Retina (tissue), 1 donor: ENCODE measurements at places on chromosomes 12 and 14.

DNA sequence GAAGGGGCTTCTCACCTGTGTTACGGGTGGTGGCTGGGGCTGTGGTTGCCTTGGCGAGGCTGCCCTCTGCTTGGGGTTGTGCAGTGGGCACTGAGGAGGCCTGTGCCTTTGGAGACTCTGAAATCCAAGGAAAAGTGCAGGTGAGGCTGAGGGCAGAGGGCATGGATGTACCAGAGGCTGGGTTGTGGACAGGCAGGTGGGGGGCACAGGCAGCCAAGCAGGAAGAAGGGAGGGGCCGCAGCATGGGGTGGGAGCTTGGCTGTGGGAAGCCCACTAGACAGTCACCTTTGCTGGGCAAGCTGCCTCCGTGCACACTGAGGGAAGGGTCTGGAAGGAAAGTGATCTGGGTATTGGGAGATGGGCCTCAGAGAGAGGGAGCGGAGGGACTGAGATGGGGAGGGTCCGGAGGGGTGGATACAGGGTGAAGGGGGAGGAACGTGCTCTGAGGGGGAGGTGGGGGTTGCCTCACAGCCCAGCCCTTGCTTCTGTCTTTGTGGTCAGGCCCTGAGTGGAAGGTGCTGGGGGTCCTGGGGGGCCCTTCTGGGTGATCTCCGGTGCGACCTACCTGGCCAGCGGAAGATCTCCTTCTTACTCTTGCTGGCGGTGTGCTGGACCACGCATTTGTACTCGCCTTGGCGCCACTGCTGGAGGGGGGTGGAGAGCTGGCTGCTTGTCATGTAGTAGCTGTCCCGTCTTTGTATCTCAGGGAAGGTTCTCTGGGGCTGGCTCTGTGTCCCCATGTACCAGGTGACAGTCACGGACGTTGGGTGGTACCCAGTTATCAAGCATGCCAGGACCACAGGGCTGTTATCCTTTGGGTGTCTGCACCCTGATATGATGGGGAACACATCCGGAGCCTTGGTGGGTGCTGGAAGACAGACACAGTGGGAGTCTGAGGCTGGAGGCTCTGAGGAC lies 318.7 kb downstream of the TMEM121 start:
- no peak for DNase-seq

DNA sequence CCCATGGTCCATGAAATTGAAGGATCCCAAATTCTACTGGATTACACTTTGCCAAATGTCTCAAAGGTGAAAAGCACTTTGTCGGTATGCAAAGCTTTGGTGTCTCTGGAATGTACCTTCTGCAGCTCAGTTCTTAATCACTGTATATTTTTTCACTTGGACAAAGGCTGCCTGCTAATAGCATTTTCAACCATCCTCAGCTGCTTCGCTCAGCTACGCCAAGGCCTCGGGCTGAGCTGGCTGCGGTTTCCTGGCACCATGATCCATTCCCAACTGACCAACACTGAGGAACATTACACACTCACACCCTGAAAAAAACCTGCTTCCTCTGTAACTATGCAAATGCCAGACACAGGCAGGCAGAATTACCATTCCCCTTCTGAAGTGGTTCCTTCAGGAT lies 335.2 kb downstream of the DPF3 start:
- DNase-seq: no peak

- DNase-seq: no peak
These were observed 80.0 kb downstream of the EP400 start for GRCh38 chr12:132029503-132030300.

- peak; percentile 55 for DNase-seq
These were observed 275.9 kb downstream of the FBXL14 start for GRCh38 chr12:1318327-1319031.

DNA sequence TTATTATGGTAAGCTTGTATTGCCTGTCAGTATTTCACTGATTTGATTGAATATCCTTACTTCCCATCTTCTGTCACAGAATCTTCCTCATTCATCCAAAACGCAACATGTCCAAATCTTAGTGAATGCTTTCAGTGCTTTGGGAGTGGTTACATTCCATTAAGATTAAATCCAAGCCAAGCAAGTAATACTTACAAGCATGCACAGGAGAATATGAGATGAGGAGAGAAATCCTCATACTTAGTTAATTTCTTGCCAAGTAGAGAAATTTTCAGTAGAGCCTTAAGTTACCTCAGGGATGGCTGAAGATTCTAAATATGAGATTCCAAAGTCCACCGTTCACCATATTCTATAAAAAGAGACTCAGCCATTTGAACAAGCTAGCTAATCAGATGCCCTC lies 316.0 kb downstream of the RAD51B start:
- no peak for DNase-seq

DNA sequence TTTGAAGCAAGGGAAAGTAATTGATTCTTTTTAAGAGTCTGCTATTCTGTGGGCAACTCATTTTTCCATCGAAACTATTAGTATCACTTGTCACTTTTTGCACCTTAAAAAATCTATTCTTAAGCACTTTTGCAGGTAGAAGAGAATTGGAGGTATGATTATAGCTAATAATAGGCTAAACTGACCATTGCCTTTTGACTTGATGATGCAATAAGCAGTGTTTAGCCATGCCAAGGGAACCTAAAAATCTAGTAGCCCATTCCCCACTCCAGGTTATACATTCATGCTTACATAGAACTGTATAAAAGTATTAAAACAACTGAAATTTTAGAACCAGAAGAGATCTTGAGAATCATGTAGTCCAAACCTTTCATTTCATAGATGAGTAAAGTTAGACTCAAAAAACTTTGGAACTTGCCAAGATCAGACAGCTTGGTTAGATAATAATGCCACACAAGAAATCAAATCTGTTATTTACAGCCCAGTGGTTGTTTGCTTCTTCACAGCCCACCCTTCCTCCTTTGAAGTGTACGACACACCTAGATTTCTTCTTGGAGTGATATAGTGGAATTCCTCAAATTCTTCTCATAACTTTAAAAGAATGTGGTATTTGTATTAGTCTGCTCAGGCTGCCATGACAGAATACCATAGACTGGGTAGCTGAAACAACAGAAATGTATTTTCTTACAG lies 21.7 kb upstream of the GARIN2 start:
- no peak for DNase-seq

DNA sequence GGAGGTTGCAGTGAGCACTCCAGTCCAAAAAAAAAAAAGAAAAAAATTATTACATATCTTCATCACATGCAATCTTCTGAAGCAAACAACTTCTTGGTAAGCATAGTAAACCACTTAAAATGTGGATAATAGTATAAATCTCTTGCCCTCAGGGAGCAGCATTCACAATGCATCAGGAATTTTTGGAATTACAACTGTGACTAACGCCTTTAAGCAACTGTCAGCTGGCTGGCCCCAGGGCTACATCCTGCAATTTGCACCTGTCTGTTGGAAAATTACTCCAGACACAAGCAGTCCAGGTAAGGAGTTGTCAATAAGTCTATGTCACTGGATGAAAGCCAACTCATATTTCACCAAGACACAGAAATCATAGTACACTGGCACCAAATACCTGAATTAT lies 5.5 kb upstream of the SLC7A7 start:
- no peak for DNase-seq

- DNase-seq: no peak
These were observed 50.2 kb downstream of the WDR20 start for GRCh38 chr14:102189874-102190273.

- no peak for DNase-seq
These were observed 47.9 kb downstream of the FBXW8 start for GRCh38 chr12:116958402-116959197.

GRCh38 chr12:47980197-47980596 lies 16.8 kb downstream of the TMEM106C start:
- DNase-seq: no peak

DNA sequence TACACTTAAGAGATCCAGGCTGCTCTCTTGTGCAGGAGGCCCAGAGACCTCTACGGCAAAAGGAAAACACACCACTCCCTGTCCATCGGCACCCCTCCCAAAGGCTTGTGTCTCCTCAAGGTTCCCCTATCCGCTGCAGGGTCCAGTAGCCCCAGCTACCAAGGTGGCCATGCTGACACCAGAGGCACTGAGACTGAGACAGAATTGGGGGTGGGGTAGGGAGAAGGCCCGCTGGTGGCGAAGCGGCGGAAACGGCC lies 590 bp downstream of the DDIT3 start:
- DNase-seq: no peak

DNA sequence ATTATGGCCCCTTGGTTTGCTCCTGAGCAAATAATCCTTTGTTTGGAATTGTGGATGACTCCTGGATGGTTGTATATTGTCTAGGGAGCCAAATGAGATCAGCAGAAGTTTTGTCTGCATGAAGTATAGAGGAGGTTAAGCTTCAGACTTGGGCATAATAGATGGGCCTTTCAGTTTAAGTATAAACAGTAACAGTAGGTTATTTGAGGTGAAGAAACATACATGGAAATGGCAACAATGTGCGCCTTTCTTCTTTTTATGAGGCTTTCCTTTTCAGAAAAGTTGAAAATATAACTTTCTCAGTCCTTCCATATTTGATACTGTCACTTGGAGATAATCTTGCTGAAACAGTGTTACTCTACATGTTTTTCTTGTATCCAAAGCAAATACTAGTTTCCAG lies 63.7 kb upstream of the PPP1R12A start:
- DNase-seq: no peak

DNA sequence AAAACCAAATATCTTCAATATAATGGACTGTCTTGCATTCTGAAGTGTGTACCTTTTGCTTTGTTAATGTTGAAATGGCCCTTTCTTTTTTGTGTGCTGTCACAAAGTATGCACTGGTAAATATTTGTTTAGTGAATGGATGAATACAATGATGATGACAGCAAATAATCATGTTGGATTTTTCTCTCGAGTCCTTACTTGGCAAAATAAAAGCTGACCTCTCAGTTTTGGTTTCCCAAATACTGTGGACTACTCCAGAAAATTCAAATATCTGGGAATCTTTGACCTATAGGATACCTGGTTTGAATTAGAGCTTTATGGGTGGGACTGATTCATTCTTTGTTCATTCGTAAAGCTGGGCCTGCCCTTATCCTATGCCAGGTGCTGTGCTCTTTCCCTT lies 5.5 kb downstream of the UBE3B start:
- DNase-seq: no peak

DNA sequence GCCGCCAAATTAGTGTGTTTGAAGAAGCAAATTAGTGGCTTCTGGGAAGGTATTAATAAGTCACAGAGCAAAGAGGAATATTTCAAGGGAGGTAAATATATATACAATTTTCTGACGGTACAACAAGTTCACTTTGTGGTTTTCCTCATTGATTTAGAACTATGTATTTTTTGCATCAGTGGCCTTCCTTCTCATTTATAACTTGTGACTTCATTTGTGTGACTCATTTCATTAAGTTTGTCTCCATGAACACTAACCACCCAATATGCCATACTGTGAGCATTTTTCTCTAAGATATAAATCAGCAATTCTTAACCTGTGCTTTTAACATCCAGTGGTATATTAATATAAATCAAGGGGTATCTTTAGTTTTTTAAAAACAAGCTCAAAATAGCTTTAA lies 29.3 kb upstream of the ARHGAP5 start:
- no peak for DNase-seq

GRCh38 chr14:61196792-61197191 lies 84.3 kb downstream of the TMEM30B start:
- DNase-seq: no peak

DNA sequence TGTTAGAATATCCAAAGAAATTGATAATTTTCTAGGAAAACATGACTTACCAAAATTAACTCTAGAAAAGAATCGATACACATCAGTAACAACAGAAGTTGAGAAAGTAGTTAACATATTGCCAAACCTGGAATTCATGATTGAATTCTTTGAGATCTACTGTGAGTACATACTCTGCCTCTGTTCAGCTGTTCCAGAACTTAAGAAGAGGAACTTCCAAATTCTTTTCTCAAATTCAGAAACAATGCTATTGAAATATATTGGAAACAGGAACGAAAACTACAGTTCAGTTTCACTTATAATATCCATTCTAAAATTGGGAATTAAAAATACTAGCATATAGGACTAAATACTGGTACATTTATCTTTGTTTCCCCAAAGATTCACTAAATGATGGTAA lies 57.9 kb downstream of the MARK3 start:
- DNase-seq: no peak

DNA sequence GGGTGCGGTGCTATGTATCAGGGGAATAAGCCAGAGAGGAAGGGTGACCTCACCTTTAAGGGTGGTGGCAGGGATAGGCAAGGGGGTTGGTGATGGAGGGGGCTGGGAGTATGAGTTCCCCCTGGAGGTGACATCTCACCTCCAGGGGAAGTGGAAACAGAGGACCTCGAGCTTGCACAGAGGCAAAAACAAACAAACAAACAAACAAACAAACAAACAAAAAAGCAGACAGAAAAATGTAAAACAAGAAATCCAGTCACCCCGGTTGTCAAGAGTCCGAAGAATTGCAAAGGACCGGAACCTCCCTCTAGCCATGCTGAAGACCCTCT lies 112.2 kb upstream of the MYL2 start:
- DNase-seq: no peak

- DNase-seq: no peak
These were observed 143.6 kb upstream of the OTX2 start for GRCh38 chr14:56953884-56954283.

DNA sequence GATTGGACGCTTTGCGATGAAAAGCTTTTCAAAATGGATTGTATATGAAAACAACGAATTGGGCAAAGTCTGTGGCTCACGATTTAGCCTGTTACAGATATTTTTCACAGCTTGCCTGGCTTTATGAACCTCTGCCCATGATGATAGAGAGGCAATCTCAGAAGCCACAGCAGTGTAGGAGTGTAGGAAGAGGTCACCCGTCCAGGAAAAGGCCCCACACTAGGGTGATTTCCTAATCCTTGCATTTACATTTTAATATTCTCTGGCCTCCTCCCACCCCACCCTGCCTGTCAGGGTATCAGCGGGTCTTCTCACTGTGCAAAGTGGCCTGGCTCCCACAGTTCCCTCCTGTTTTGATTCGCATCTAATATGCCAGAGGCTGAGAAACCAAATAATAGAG lies 81.8 kb upstream of the FOXN3 start:
- DNase-seq: no peak

DNA sequence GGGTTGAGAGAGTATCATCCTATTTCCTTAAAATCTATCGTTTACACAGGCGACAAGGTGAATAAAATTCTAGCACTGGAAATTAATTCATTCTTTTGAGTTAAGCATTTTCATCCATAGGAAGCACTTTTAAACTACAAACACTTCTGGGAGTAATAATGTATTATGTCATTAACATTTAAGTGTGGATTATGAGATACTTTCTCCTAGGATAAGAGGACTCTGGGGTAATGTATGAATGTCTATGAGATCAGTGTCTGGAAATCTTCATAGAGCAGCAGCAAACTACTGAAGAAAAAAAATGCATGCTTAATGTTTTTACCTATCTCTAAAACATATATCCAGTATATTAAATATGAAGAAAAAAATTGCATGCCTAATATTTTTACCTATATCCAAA lies 86.9 kb downstream of the EPS8 start:
- no peak for DNase-seq

- DNase-seq: no peak
These were observed 250.2 kb downstream of the C12orf50 start for GRCh38 chr12:87779016-87779415.
